ENCODE measurements at places on chromosomes 7 and 10.

GRCh38 chr7:132078891-132079735 is 497.2 kb downstream of the PLXNA4 start:
- no peak for DNase-seq

DNA sequence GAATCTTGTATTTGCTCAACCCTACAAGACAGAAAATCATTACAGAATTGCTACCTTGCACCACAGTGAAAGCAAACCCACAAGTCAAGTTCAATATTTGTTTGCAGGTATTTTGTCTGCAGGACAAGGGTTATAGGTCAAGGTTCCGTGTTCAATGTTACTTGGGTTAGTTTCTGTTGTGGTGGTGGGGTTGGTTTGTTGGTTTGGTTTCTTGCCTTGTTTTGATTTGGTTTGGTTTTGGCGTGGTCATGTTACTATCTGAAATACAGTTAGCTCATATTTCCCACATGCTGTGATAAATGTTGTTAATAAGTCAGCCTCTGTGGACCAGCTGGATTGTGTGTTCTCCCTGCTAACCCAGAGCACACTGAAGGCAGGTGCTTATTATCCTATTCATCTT is 75.6 kb upstream of the INSIG1 start:
- no peak for DNase-seq

- no peak for DNase-seq
Observed at GRCh38 chr7:47771990-47772360, 176.3 kb downstream of the PKD1L1 start.

DNA sequence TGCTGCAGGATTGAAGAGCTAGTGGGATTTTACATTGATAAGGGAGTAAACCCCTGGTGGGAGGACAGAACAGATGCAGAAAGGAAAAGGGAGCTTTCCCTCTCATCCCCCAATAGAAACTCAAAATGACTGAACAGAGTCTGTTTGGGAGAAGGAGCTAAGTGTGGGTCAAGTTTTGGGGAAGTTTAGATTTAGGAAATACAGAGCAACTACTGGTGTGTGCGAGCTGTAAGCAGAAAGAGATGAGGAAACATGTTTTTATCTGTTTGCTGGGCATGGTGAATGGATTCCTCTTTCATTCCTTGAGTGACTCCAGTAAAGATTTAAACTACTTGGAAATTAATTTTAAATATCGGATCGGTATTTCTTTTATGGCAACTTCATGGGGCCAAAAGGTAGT is 132.7 kb downstream of the AOAH start:
- no peak for DNase-seq

- no peak for DNase-seq
Observed at GRCh38 chr7:32089256-32089655, 19.0 kb upstream of the PDE1C start.

DNA sequence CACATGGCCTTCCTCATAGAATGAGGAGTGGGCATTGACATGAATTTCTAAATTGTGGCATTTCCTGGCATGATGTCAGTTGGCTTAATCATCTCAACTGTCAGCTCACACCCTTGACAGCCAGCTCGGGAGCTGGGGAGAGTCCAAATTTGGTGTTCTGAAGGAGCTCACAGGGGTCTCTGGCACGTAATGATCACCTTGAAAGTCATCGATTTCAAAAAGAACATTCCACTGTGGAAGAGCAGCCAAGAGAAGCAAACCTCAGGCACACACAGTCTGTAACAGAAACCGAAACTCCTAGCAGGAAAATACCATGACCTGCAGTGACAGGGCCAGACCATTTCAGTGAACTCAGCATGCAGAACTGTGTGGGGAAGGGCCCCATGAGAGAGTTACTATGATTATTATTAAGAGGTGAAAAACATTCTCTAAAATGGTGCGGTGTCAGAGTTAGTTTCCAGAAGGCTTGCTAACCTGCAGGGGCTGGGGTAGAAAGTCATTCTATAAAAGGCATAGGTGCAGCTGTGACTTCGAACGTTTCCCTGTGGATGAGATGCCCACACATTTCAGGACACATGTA is 26.4 kb upstream of the KLF6 start:
- DNase-seq = peak; percentile 65

DNA sequence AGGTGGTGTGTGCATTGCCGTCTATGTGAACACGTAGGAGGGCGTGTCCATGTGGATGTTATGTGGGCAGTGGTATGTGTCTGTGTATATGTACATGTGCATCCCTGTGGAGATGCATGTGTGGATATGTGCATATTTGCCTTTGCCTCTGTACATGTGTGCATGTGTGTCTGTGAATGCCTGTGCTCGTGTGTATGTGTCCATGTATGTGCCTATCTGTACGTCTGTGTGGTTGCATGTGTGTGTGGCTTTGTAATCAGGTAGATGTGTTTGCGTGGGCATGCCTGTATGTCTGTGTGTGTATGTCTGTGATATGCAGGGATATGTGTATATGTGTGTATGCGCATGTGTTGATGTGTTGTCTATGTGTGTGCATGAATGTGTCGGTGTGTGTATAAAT is 19.7 kb downstream of the ADCY1 start:
- DNase-seq = no peak

- DNase-seq = no peak
Observed at GRCh38 chr7:66576646-66577045, 52.0 kb upstream of the KCTD7 start.

- no peak for DNase-seq
Observed at GRCh38 chr10:124287791-124288190, 130.9 kb downstream of the OAT start.

GRCh38 chr10:124825702-124826101 is 24.1 kb downstream of the ABRAXAS2 start:
- no peak for DNase-seq

DNA sequence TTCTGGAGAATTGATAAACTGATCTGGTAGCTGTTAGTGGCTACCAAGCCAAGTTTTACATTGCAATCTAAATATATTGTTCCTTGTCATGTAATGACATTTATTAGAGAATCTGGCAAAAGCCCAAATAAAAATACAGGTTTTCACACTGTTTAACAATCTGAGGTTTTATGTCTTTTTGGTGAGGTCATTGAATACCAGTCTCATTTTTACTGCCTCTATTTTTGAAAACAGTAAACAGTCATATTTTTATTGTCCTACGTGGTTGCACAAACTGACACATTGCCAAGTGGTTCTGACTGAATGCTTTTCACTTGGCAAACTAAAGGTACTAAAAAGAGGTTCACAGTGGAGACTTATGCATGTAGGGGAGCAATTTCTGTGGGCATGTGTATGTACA is 157.5 kb downstream of the PRKG1 start:
- DNase-seq = no peak

DNA sequence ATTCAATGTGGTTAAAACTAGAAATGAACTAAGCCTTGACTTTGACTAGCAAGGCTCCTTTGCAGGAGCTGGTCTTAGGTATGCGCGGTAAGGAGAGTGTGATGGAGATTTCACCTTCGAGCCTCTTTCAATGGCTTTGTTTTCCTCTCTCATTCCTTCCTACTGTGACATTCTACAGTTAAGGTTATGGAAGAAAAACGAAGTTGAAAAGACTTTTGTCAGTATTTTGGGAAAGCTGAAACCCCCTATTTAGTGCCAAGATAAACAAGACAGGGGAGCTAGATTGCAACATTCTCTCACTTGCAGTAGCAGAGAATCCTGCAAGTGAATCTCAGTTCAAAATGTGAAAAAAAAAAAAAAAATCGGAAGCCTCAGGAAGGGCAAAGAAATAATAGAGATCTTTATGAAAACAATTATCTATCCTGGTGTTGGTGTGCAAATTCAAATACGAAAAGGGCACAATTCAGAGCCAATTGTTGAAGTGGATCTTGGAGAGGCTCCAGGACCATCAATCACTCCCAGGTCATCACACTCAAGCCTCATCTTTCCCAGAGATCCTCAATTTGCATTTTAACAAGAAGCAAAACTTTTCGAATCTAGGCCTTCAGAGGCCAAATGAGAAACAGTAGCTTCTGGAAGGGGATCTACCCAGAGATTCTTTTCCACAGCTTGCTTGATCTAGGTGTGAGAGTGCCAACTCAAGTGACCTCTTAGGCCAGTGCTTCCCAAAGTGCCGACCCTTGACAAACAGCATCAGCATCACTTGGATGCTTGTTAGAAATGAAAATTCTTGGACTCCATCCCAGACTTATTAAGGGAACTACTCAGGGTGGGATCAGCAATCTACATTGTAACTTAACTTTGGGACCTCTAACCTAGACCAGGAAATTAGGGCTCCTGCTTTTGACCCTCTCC is 163.8 kb downstream of the INHBA start:
- no peak for DNase-seq

- DNase-seq = no peak
Observed at GRCh38 chr10:16570731-16571130, 49.1 kb upstream of the C1QL3 start.

DNA sequence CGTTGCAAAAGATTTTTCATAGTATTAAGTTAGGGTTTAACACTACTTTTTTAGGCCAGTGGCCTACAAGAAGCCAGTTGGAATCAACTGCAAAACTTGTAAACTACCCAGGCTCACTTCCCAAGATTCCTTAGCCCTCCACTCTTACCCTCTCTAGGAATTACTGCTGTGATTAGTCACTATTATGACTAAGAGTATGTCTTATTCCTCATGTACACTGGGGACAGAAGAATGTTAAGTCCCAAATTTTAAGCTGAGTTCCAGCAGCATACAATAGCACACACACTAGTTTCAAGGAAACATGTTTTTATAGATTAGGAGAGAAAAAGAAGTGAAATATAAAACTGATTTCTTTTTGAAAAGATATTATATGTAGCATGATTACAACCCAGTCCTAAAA is 42.8 kb downstream of the FBXL13 start:
- no peak for DNase-seq

DNA sequence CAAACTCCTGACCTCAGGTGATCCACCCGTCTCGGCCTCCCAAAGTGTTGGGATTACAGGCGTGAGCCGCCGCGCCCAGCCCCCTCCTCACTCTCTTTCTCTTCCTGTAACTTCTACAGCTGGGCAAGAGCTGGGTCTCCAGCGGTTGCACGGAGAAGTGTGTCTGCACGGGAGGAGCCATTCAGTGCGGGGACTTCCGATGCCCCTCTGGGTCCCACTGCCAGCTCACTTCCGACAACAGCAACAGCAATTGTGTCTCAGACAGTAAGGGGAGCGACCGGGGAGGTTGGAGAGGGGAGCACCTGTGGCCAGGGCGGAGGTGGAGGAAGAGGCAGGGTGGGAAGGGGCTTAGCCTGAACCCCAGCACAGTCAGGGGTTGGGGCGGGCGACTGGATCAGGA is 41.4 kb downstream of the EPHB4 start:
- peak; percentile 61 for DNase-seq

DNA sequence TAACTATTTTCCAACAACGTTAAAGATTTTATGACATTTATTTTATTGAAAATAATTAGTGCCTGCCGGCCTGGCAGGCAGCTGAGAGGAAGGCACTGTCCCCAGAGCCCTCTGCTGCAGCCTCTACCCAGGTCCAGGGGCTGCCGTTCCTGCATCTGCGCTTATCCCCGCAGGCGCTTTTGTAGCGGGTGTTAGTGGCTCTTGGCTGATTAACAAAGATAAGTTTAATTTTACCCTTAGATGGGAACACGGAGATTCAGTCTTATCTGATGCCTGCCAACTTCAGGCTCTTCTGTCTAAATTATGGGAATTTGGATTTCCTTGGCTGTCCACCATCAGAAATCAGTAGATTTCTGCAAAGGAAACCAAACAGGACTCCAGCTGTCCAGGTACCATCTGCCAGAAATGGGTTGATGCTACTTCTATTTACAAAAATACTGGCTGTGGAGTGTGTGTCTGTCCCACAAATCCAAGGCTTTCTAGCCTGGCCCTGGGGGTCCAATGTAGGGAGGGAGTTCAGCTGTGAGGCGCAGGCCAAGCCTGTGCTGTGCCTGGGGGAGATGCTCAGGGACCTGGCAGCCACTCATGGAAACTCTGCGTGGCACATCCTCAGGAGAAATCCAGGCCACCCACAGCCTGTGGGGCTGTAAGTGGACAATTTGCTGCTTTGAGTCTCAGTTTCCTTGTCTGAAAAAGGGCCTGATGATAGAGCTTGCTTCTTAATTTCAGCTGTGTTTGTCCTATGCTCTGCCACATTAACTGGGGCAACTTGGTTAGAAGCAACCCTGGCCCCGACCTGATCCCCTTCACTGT is 62.0 kb upstream of the IGFBP3 start:
- DNase-seq = no peak

DNA sequence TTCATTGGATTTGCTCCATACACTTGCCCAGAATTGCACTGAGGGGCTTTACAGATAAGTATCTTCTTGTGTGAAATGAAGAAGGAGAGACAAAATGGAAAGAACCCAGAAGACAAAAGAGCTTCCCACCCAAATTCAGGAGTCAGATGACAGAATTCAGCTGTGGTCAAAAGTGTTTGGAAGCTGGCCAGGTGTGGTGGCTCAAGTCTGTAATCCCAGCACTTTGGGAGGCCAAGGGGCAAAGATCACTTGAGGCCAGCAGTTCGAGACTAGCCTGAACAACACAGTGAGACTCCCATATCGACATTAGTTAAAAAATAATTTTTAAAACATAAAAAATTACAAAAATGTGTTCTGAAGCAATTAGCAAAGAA is 27.1 kb downstream of the DUSP5 start:
- no peak for DNase-seq

DNA sequence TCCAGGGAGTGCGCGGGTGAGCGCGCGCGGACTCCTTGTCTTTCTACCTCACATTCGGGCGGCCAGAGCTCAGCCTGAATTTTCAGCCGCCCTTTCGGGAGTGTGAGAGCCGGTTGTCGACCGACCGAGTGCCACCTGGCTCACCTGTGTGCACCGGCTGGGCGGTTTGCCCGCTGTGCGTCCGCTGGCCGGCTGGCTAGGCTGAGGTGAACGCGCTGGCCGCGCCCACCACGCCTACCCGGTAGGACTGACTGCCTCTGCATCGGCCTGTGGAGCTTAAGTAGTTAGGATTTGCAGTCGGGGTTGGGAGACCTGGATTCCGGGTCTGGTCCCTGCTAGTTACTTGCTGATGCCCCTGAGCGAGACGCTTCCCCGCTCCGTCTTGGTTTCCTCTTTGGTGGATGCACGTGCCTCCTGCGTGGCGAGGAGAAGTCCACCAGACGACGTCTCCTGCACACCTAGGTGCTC is 553 bp downstream of the TSPAN15 start:
- no peak for DNase-seq

GRCh38 chr7:8277394-8277982 is 15.5 kb upstream of the ICA1 start:
- DNase-seq = peak; percentile 20

DNA sequence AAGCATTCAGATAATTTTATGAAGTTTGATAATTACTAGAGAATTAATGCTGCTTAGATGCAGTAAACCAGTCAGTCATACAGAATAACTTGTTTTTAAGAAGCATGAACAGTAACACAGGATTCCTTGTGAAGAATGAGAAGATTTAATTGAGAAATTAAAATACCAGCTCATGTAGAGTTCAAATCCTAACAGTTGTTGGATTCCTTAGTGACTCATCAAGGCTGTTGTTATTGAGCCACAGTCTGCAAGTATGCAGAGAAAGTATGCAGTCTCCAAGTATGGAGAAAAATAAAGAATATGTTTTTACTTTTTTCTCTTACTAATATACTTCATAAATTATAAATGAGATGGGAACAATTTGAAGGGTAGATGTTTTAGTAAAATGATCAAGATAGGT is 30.2 kb upstream of the CYP26C1 start:
- DNase-seq = no peak
